ENCODE measurements at places on chromosomes 2 and 18.
A peak's percentile ranks its signal among the peaks of the same experiment; 100 is the strongest.

DNA sequence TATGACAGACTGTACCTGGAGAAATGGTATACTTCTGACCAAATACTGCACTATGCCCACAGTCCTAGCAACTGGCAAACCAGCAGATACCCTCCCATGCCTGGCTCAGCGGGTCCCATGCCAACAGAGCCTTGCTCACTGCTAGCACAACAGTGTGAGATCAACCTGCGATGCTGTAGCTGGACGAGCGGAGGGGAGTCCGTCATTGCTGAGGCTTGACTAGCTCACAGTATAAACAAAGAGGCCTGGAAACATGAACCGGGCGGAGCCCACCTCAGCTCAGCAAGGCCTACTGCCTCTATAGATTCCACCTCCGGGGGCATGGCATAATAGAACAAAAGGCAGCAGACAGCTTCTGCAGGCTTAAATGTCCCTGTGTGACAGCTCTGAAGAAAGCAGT, 93.2 kb upstream of the CAB39 start:
- DNase-seq, result no peak

- no peak for DNase-seq
Observed at GRCh38 chr18:37219257-37219656, 346.3 kb downstream of the CELF4 start.

- DNase-seq, result no peak
Observed at GRCh38 chr2:64394153-64394552, 59.8 kb upstream of the LGALSL start.

DNA sequence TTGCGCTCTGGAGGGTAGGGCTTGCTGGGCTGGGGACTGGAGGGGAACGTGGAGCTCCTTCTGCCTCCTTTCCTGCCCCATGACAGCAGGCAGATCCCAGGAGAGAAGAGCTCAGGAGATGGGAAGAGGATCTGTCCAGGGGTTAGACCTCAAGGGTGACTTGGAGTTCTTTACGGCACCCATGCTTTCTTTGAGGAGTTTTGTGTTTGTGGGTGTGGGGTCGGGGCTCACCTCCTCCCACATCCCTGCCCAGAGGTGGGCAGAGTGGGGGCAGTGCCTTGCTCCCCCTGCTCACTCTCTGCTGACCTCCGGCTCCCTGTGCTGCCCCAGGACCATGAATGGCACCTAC, 4.3 kb downstream of the GPR35 start:
- no peak for DNase-seq

DNA sequence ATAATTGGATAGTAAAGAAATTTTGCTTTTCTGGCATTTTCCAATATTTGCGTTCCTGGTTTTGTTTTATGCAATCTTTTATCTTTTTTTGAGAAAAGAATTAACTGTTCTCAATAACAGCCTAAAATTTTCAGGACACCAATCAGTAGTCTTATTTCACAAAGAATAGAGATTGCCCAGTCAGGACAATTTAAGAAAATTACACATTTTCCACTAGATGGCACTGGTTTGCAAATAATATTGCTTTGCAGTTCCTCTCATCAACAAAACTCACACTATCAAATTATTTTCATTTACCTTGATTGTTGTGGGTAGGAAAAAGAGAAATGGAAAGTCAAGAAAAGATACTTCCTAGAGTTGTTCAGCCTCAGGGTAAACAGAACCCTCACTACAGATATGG, 2.4 kb upstream of the RBM45 start:
- DNase-seq, result no peak

- no peak for DNase-seq
Observed at GRCh38 chr2:154587739-154588138, 110.8 kb upstream of the KCNJ3 start.

DNA sequence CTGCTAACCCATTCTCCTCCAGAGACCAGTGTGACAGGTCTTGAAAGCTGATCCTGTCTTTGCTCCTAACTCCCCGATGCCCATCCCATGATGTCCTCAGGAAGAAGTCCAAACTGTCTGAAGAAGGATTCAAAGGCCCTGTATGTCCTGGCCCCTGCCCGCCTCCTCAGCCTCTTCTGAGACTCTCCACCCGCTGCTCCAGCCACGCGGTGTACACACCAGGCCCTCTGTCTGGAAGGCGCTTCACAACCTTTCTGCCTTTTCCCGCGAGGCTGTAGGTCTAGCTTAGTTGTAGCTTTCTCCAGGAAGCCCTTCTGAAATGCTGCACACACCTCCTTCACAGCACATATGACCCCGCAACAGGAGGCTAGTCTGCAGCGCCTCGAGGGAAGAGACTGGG, 23.5 kb upstream of the CRYBA2 start:
- DNase-seq, result no peak

DNA sequence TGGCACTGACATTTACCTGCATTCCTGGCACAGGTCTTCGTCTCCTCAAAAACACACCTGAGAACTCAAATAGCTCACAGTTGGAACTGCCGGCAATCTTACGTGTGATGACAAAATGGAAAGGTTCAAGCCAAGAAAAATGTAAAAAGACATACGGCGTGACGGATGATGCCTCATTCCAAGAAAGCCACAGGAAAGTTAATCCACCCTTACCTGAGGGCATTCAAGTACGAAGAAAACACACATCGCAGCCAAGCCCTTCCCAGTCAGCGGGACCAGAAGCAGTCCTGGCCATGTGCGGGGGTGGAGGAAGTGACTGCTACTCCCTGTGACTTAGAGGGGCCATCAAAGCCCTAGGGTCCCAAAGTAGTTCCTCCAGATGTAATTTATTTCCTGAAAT, 986.3 kb upstream of the CELF4 start:
- DNase-seq, result no peak

DNA sequence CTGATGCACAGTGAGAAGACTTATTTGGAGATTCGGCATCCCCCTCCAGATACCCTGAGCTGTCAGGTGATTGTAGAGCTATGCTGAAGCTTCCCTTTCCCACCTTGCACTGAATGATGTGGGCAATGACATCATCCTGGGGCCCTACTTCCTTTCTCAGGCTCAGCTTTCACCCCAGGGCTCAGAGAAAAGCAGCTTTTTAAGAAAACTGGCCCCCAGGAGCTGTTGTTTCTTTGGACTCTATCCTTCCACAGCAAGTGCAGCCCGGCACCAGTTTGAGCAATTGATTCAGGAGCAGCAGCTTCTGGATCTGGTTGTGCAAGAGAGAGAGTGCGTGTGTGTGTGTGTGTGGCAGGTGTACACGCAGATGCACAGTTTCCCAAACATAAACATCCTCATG, 251.3 kb downstream of the ANAPC1 start:
- DNase-seq, result no peak

- DNase-seq, result no peak
Observed at GRCh38 chr2:210269148-210269547, 43.9 kb upstream of the ACADL start.

- DNase-seq, result no peak
Observed at GRCh38 chr2:85958731-85959130, 69.9 kb upstream of the ST3GAL5 start.

DNA sequence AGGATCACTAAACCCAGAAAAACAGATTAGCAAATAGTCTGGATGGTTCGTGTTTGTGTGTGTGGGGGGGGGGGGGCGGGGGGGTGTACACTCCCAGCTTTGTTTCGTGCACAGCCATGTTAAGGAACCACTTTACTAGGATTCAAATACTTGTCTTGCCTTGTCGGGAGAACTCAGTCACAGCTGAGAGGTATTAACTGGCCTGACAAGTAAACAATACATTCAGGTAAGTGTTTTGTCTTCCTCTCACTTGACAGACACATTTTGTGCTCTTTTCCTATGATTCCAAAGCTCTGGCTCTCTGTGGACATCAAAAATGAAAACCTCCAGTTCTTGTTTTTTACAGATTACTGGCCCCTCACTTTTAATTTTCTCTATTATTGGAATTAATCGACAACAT, 173.5 kb downstream of the LRP1B start:
- no peak for DNase-seq

DNA sequence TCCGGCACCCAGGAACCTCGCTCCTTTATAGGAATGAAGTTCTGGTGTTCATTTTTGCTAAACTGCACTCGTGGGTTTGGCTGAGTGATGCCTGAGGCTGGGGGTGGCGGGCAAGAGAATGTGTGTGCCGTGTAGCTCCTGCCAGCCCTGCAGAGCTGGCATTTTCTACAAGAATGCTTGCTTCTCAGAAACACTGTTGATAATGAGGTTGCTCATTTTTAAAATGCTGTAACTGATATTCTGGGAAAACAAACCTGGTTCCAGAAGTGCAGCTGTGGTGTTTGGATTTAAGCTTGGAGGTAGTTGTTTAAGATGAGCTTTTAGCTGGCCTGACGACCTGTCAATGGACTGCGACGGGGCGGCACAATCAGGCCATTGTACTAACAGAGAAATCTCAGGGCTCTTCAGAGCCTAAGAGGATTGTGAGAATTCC, 511.9 kb upstream of the TNP1 start:
- no peak for DNase-seq

- no peak for DNase-seq
Observed at GRCh38 chr2:175012516-175012915, 7.3 kb upstream of the CHN1 start.

GRCh38 chr18:62357079-62357719, 32.1 kb downstream of the TNFRSF11A start:
- DNase-seq, result no peak

- no peak for DNase-seq
Observed at GRCh38 chr2:48200620-48201293, 294.5 kb upstream of the FBXO11 start.

DNA sequence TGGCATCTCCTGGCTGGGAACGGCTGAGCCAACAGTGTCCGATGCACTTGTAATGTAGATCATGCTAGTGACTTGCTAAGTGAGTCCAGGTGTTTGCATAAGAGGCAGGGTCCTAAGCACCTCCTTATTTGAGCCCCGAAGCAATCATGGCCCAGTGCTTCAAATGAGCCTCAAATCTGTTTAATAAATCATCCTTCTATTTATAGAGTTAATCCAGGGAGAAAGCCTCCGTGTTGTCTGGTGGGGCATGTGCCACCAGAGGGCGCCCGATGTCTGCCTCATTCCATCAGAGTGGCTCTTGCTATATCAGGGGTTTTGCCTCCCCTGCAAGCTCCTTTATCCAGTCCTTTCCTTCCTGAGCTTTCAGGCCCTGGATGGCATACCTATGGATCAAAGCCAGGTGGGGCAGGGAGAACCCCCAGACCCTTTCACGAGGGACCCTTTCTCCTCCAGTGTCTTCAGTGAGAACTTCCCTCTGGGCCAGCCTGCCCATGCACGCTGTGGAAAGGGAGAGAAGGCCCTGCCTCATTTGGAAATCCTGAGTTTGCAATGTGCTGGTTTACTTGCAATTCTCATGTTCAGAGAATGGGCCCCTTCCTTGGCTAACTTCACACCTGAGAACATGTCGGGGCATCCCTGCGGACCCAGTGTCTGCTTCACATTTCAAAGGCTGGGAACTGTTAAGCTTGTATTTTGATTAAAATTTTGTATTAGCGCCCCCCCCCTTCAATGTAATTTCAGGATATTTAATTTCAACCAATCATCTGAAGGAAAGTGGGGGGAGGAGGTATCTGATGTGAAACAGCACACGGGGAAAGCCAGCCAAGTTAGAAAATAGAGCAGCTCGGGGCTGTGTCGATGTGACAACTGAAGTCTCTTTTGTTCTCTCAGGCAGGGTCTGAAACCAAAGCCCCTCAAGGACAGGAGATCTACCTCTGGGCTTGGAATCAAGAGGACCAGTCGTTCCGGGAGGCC, 39.7 kb downstream of the RDH14 start:
- peak; percentile 81 for DNase-seq

DNA sequence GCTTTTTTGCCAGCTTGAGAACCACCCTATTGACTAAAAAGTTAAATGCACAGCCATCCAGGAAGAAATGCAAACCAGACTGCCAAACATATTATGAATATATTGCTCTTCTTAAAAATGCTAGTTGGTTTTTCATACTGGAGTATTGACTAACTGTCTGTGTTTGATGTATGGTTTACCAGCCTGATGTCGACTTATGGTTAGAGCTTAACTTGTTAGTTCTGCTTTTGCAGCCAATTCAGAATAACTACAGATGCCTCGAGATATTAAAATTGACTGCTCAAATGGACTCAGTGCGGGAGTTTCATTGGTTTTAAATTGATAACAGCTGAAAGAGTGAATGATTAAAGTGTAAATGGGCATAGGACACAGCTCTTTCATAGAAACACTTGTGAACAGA, 369.8 kb downstream of the ARHGAP15 start:
- no peak for DNase-seq

GRCh38 chr2:20451761-20452499, 5.1 kb downstream of the RHOB start:
- DNase-seq, result no peak

GRCh38 chr2:29892585-29893259, 28.7 kb downstream of the ALK start:
- no peak for DNase-seq

GRCh38 chr18:33440060-33441043, at the start of gene CCDC178:
Gene CCDC178 (minus strand): TSS chr18:33440721. CDS start chr18:33412088, 28,633 bp downstream.
- no peak for DNase-seq

DNA sequence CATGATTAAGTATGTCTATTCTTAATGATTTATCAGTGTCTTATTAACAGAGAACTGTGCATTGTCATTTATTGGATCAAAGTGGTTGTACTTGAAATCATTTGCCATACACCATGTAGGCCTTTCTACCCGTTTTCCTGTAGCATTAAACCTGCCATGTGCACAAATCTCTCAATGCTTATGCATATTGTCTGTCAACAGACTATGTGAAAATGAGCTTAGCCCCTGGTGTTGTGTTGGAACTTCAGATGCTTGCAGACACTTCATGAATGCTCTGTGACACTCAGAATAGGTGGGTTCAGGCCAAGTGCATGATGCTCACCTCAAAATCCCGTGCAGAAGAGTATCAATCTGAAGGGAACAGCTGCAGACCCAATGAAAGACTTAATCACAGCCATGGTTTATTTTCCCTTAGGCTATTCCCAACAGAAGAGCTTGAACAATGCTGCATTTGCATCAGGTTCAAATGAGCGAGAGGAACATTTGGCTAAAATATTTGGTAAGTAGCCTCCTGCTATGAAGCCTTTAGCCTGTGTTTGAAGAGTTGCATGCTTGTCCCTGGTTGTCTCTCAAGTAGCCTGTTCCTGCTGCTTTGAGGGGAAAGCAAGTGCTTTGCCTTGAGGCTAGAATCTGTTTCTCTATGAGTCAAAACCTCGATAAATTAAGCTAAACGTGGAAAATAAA, 6.1 kb downstream of the C2orf92 start:
- DNase-seq, result no peak

GRCh38 chr2:162915858-162916257, 77.3 kb upstream of the KCNH7 start:
- no peak for DNase-seq

GRCh38 chr18:28063926-28064325, 113.0 kb downstream of the CDH2 start:
- no peak for DNase-seq

DNA sequence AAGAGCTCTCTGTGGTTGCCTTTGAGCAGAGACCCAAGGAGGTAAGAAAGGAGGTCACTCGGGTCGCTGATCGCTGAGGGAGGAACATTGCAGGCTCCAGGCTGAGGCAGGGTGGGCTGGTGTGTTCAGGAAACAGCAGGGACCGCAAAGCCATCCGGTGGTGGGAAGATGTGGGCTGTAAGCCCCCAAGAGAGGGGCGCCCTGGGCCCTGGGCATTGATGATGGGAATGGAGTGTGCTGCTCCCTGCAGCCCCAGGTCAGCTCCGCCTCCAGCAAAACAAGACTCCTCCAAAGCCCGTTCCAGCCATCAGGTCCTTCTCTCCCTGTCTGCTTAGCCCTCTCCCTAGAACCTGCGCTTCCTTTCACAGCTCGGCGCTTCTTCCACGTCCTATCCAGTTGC, 229.7 kb downstream of the KLHL29 start:
- no peak for DNase-seq

Data from CD4-positive, alpha-beta T cell treated with Interleukin-17A for 4 hours (primary cell).